T-cell (primary cell): ENCODE measurements at places on chromosomes 11 and 22. TPM values are rescaled to one million over a fixed set of nuclear protein-coding genes. Genes with fewer than 3 reads are reported as not detected.

LDLRAD3 gene
- not detected for total RNA-seq

GRCh38 chr11:112167145-112167544 is at the start of gene TEX12:
TEX12 (plus strand) TSS chr11:112167372; CDS start chr11:112169269, 1,897 bp downstream.
- H3K4me3 ChIP-seq: no peak within 1 kb of the TSS
- H3K27me3 ChIP-seq: peaks cover 7% of the 10 kb centered on the region
- no peak for DNase-seq
- no peaks in the 10 kb centered on the region for H3K4me1 ChIP-seq
- no peak within 1 kb of the TSS for H3K27ac ChIP-seq
- no peaks in the 10 kb centered on the region for H3K36me3 ChIP-seq

ALG8 gene
- 23.5 TPM for total RNA-seq

- no peak overlapping the region for H3K4me3 ChIP-seq
- H3K36me3 ChIP-seq: no peaks in the 10 kb centered on the region
- H3K27me3 ChIP-seq: no peaks in the 10 kb centered on the region
- DNase-seq: no peak
These were observed 34.7 kb downstream of the RTN3 start for GRCh38 chr11:63716046-63716445.

DNA sequence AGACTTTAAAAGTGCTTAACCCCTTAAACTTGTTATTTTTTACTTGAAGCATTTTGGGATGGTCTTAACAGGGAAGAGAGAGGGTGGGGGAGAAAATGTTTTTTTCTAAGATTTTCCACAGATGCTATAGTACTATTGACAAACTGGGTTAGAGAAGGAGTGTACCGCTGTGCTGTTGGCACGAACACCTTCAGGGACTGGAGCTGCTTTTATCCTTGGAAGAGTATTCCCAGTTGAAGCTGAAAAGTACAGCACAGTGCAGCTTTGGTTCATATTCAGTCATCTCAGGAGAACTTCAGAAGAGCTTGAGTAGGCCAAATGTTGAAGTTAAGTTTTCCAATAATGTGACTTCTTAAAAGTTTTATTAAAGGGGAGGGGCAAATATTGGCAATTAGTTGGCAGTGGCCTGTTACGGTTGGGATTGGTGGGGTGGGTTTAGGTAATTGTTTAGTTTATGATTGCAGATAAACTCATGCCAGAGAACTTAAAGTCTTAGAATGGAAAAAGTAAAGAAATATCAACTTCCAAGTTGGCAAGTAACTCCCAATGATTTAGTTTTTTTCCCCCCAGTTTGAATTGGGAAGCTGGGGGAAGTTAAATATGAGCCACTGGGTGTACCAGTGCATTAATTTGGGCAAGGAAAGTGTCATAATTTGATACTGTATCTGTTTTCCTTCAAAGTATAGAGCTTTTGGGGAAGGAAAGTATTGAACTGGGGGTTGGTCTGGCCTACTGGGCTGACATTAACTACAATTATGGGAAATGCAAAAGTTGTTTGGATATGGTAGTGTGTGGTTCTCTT is 2.8 kb downstream of the MALAT1 start:
- peaks cover 3% of the 10 kb centered on the region for H3K36me3 ChIP-seq
- H3K4me3 ChIP-seq: peak overlapping the region; percentile 100
- DNase-seq: no peak
- no peaks in the 10 kb centered on the region for H3K27me3 ChIP-seq
- peaks cover 37% of the 10 kb centered on the region for H3K4me1 ChIP-seq

DNA sequence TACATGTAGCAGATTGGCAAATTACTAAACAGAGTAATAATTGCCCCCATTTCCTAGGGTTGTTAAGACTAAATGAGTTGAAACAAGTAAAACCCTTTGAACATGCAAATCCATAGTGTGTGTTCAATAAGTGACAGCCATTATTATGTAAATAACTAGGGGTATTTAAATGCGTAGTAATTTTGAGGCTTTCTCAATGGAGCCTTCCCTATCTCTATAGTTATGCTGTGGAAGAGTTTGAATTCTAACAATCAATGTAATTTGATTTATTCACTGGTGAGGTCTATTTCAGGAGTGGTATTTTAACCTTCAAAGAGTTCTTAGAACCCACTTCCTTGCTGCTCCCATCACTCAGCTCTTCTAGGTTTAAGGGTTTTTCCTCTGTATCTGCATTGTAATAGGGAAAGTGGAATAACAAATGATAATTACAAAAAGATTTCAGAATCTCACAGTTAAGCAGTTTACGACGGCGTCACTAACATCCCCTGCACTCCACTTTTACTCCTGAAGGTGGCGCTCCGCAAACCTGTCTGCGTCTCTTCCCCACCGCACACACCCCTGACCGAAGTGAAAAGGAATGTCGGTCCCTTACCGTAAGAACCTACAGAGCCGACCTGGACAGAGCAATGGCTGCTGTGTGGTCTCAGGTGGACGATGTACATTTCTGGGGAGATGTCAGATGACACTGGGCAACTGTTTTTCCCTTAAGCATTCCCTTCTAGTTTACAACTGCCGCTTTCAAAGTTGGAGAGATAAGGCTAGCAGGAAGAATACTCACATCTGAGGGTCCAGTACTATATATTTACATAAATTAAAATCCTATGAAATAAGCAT is 80.8 kb downstream of the ZC3H12C start:
- no peak overlapping the region for H3K27ac ChIP-seq
- H3K36me3 ChIP-seq: no peaks in the 10 kb centered on the region
- no peaks in the 10 kb centered on the region for H3K27me3 ChIP-seq
- H3K4me1 ChIP-seq: peaks cover 3% of the 10 kb centered on the region
- H3K4me3 ChIP-seq: no peak overlapping the region

DNA sequence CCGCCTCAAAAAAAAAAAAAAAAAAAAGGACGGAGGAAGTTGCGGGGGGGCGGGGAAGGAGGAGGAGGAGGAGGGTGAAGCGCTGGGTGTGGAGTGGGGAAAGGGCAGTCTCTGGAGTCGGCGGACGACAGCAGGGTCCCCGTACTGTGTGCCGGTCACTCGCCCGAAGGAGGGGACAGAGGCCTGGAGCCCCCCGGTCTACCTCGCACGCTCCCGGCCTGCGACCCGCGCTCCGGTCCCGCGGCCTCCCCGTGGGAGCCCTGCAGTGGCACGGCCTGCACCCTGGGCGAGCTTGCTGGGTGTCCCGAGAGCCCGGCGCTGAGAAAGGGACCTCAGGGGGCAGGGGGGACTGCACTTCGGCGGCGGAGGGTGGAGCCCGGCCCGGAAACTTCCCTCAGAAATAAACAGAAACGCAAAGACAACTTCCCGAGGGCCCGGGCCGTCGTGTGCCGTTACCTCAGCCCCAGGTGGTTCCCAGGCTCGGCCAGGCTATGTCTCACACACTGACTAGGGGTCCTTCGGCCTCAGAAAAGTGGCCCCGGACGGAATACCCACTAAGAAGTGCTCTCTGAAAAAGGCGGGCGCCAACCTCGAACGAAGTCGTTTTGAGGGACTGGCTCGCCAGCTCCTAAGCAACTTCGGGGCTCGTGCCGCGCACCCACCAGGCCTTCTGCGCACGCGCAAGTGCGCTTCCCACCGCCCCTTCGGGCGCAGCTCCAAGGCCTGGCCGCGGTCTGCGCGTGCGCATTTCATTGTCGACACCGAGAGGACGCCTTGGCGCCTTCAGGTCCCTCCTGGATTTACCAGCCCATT is at the start of gene MAJIN:
MAJIN (minus strand) TSS at position 688 of the 813 bp plus-strand sequence. CDS start 12,703 bp downstream, outside the sequence.
- peak within 1 kb of the TSS; percentile 55 for H3K4me3 ChIP-seq
- peaks cover 4% of the 10 kb centered on the region for H3K4me1 ChIP-seq
- H3K27me3 ChIP-seq: no peaks in the 10 kb centered on the region
- peak within 1 kb of the TSS; percentile 68 for H3K27ac ChIP-seq

TMPRSS5 gene
- 0.86 TPM for total RNA-seq

APOBEC3B gene
- 2.3 TPM for total RNA-seq

- no peak overlapping the region for H3K4me3 ChIP-seq
- H3K4me1 ChIP-seq: no peaks in the 10 kb centered on the region
- DNase-seq: no peak
- no peaks in the 10 kb centered on the region for H3K36me3 ChIP-seq
These were observed 387.8 kb upstream of the LARGE1 start for GRCh38 chr22:34308101-34308500.

BTG4 gene
- total RNA-seq: not detected

DNA sequence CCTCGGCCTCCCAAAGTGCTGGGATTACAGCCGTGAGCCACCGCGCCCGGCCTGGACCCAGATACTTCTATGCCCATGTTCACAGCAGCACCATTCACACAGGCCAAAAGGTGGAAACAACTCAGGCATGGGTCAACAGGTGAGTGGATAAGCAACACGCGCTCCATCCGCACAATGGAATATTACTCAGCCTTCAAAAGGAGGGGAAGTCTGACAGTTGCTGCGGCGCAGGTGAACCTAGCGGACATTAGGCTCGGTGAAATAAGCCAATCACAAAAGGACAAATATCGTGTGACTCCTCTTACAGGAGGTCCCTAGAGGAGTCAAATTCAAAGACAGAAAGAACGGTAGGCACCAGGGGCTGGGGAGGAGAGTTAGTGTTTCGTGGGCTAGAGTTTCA is 47.0 kb downstream of the TRMU start:
- H3K4me1 ChIP-seq: no peaks in the 10 kb centered on the region
- no peak overlapping the region for H3K27ac ChIP-seq
- H3K27me3 ChIP-seq: no peaks in the 10 kb centered on the region
- H3K36me3 ChIP-seq: no peaks in the 10 kb centered on the region

GRCh38 chr11:1523779-1524178 is 37.2 kb upstream of the MOB2 start:
- H3K27me3 ChIP-seq: no peaks in the 10 kb centered on the region
- no peak for DNase-seq
- no peak overlapping the region for H3K4me3 ChIP-seq
- no peak overlapping the region for H3K27ac ChIP-seq

APOL1 gene
- total RNA-seq: 15.7 TPM

- no peak overlapping the region for H3K4me3 ChIP-seq
- no peak overlapping the region for H3K27ac ChIP-seq
- no peak for DNase-seq
- peaks cover 24% of the 10 kb centered on the region for H3K4me1 ChIP-seq
- H3K36me3 ChIP-seq: no peaks in the 10 kb centered on the region
- H3K27me3 ChIP-seq: no peaks in the 10 kb centered on the region
These were observed 3.8 kb downstream of the MPEG1 start for GRCh38 chr11:59208956-59209355.

NAALAD2 gene
- total RNA-seq: not detected

API5 gene
- 97.2 TPM for total RNA-seq

DNA sequence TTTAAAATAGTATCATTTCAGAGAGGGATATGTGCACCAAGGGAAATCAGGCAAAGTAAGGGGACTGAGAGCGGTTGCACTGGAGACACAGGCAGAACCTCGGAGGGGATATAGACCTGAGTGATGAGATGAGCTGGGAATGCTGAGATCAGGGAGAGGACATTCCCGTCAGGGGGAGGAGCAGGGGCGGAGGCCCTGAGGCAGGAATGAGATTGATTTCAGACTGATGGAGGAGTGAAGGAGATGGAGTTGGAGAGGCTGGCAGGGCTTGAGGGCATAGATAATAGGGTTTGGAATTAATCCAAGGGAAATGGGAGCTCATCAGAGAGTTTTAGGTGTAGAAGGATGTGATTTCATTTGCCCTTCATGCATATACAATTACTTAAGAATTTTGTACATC is 13.2 kb downstream of the CD6 start:
- H3K27ac ChIP-seq: peak overlapping the region; percentile 98
- no peaks in the 10 kb centered on the region for H3K27me3 ChIP-seq
- peaks cover 76% of the 10 kb centered on the region for H3K4me1 ChIP-seq
- peaks cover 45% of the 10 kb centered on the region for H3K36me3 ChIP-seq

- peaks cover 24% of the 10 kb centered on the region for H3K36me3 ChIP-seq
- DNase-seq: no peak
- peaks cover 7% of the 10 kb centered on the region for H3K4me1 ChIP-seq
- H3K27ac ChIP-seq: no peak overlapping the region
These were observed 18.4 kb upstream of the RAPSN start for GRCh38 chr11:47467357-47467756.

DNA sequence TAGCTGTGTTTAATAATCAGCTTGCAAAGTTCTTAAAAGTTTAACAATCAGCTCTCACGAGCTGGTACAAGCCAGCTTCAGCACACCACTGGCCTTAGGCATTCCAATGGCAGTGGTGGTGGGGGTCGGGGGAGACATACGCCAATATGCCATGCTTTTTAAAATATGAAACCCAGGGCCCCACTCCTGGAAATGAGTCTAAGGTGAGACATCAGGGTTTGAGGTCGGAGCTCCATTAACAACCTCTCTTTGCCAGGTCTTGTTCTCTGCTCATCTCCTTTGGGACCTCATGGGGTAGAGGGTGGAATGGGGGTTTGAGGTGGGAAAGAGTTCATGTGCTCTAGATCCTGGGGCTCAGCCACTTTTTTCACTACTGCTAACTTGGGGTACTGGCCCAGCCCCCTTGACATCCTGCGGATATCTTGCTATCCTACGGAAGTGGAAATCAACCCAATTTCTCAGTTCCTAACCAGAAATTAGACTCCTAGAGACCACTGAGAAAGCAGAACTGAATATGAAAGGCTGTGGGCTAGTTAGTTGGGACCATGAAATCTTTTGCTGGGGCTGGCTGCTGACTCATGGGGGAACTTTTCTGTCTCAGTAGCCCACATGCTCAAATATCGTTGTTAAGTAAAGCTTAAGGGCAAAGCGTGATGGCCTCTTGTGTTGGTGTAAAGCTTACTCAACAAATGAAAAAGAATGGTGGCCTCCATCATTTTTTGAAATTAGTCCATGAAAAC is 90.1 kb downstream of the PDHX start:
- H3K27me3 ChIP-seq: no peaks in the 10 kb centered on the region
- peak overlapping the region; percentile 43 for H3K27ac ChIP-seq
- H3K4me1 ChIP-seq: peaks cover 7% of the 10 kb centered on the region
- no peaks in the 10 kb centered on the region for H3K36me3 ChIP-seq
- no peak for DNase-seq

DNA sequence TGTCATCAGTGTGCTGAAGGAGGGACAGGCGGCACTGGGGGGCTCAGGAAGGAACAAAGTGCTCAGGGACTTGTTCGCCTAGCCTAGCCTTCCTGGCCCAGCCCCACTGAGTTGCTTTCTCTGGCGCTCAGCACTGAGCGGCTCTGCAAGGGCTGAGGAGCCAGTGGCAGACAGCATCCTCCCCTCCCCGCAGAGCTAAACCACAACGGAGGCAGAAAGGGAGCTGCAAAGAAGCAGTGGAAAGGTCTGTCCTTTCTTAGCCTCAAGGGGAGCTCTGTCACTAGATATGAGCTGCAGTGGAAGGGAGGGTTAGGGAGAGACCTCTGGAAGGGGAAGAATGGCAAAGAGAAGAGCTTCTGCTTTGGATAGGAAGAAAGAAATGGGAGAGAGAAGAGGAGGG is 89.7 kb upstream of the PHOX2A start:
- H3K36me3 ChIP-seq: no peaks in the 10 kb centered on the region
- peaks cover 15% of the 10 kb centered on the region for H3K4me1 ChIP-seq
- H3K27me3 ChIP-seq: no peaks in the 10 kb centered on the region
- no peak overlapping the region for H3K4me3 ChIP-seq
- DNase-seq: peak; percentile 59
- H3K27ac ChIP-seq: no peak overlapping the region

GRCh38 chr11:7604331-7604955 is 68.9 kb downstream of the CYB5R2 start:
- H3K36me3 ChIP-seq: no peaks in the 10 kb centered on the region
- DNase-seq: no peak
- no peaks in the 10 kb centered on the region for H3K4me1 ChIP-seq
- no peaks in the 10 kb centered on the region for H3K27me3 ChIP-seq
